ENCODE measurements at places on chromosomes 16 and 17.

DNA sequence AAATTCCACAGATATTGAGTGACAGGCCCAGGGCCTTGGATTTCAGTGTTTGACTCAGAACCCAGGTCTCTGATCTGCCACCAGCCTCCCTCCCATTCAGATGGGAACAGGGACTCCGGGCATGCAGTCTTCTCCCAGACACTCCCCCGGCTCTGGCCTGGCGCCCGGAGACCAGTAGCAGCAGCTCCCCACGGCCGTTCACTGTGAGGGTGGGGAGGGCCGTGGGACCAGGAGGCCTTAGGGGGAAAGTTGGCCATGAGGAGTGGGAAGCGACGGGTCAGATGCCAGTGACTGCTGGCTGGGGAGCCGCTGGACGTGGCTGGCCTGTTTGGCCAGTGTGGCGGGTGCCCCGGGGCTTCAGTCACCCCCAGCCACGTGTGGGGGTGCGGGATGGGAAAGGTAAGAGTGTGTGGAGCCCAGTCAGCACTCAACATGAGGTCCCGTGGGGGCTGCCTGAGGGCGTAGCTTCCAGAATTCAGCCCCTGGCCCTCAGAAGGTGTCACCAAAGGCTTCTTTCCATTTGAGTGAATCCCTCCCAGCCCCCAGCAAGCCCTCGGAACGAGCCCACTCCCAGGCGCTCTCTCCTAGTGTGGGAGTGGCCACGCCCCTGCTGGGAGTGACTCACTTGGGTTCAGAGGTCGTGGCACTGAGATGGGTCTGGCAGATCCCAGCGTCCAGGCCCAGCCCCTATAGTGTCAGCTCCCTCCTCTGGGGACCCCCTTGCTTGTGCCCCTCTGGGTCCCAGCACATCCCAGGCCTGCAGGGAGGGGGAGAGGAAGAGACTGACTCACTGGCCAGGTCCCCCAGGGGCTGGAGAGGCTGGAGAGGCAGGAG, 309.4 kb downstream of the SEC14L1 start:
- no peak for DNase-seq

GRCh38 chr16:66913081-66913480, 5.6 kb downstream of the CDH16 start:
- DNase-seq = no peak

DNA sequence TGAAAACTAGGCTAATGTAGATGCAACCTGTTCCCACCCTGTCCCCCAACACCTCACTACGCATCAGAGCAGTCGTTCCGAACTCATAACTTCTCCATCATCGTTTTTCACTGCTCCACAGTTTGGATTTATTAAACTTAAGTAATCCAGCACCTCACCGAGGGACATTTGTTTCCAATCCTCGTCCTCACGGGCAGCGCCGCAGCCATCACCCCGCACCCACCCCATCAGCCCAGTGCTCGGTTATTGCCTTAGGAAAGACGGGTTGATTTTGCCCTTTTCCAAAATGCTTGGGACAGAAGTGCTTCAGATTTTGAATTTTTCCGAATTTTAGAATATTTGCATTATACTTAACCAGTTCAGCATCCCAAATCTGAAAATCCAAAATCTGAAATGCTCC, 71.0 kb upstream of the DOC2B start:
- no peak for DNase-seq

DNA sequence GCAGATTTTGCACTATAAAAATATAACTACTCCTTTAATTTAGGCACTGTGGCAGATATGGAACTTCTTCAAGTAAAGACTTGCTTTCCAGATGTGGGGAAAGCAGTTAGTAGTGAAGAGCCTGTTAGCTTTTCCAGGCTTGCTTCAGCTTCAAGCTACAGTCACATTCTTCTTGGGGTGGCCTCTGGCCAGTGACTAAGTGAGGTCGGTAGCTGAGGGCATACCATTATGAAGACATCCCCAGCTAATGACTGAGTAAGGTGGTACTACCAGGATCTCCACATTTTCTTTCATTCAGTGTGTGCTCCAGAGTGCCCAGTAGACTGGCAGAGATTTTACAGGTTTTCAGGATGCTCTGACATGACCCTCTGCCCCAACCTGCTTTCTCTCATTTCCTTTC, 167.1 kb upstream of the KIF2B start:
- peak; percentile 39 for DNase-seq

DNA sequence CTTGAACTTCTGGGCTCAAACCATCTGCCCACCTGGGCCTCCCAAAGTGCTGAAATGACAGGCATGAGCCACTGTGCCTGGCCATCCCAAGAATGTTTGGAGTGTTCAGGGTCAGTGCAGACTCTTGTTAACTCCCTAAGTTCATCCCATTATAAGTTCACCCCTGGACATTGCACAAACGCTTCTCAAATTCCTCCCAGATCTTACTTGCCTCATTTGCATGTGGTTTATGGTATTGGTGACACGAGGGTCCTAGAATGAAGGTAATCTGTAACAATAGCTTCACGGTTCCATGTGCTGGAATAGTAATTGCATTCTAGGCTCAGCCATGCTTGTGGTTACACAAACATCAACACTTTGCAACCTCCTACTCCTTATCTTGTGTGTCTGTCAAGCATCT, 5.0 kb upstream of the CCDC42 start:
- DNase-seq = no peak

GRCh38 chr17:27430882-27431491, 25.3 kb upstream of the KSR1 start:
- peak; percentile 34 for DNase-seq

- DNase-seq = no peak
Measured at GRCh38 chr17:1947229-1947742, 77.8 kb downstream of the RTN4RL1 start.

DNA sequence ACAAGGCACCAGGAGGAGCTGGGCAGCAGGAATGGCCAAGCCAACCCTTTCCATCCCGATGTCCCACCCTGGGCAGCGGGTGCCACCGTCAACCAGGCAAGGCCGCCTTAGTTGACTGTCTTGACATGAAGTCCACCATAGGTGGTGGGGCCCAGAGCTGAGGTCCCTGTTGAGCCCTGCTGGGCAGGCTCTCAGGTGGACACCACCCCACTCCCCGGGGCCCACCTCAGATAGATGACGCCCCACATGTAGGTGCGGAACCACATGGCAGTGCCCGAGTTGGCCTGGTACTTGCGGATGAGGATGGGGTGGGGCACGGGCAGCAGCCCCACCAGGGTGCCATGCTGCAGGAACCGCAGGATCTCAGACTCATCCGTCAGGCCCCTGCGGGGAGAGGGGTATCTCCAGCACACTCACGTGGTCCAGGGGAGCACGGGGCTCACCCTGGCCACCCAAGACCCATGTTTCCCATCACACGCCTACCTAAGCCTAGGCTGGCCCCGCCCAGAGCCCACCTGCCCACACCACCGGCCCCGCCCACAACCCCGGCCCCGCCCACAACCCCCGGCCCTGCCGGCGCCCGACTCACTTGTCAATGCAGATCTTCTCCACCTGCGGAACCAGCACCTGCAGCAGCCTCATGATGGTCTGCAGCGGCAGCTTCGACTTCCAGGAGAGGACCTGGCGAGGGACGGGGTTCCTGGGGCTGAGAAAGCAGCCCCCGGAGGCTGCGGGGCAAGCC, 16.2 kb downstream of the OTOP3 start:
- no peak for DNase-seq

DNA sequence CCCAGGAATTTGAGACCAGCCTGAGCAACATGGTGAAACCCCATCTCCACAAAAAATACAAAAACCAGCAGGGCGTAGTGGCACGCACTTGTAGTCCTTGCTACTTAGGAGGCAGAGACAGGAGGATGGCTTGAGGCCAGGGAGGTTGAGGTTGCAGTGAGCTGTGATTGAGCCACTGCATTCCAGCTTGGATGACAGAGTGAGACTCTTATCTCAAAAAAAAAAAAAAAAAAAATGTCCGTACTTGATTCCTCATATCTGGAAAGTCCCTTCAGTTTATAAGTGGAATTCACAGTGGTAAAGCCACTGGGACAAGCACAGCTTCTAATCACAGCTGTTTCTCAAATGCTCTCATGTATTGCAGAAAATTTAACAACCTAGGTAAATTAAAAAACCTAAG, 78.6 kb upstream of the CREBBP start:
- no peak for DNase-seq

GRCh38 chr16:57559072-57559790, 16.8 kb downstream of the ADGRG5 start:
- DNase-seq = no peak

DNA sequence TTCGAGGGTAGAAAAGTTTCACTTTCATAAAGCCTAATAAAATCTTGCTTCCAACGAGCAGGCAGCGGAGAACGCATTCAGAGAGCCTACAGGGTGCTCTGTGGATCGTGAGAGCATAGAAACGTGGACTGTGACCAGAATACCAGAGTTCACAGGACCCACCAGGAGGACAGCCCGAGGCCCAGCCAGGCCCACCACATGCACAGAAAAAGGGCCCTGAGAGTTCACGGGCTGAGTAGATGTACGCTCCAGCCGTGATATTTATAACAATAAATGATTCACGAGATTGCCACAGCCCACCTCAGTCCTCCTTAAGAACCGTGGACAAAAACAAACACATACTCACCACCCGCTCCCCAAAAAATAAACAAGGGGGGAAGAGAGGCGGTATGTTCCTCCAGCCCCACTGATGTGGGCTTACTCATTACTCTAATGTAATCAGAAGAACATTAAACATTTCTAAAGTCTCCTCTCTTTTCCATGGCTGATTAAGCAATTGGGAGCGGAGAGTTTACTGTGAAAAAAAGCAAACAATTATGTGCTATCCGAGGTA, 207.2 kb downstream of the C16orf78 start:
- DNase-seq = no peak

- DNase-seq = no peak
Measured at GRCh38 chr17:38970804-38971203, 3.6 kb upstream of the FBXO47 start.

- DNase-seq = peak; percentile 47
Measured at GRCh38 chr17:48240562-48241130, 133.1 kb downstream of the SNX11 start.

DNA sequence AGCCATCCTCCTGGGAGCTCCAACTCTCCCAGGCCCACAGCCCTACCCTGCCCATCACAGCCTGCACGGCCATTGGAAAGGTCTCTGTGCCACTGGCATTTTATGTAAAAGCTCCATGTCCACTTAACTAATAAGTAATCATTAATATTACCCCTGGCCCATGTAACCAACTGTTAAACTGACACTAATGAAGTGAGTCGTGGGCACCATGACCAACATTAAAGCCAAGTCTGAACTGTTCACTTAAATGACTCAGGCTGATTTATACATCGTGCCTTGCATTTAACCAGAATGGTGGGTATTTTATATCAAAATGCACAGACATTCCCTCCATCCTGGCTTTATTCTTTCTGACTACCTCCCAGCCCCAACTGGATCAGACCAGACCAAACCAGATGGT, 229.3 kb downstream of the SOX9 start:
- peak; percentile 23 for DNase-seq

GRCh38 chr17:72119873-72120641, 763 bp upstream of the SOX9 start:
- DNase-seq = peak; percentile 72

DNA sequence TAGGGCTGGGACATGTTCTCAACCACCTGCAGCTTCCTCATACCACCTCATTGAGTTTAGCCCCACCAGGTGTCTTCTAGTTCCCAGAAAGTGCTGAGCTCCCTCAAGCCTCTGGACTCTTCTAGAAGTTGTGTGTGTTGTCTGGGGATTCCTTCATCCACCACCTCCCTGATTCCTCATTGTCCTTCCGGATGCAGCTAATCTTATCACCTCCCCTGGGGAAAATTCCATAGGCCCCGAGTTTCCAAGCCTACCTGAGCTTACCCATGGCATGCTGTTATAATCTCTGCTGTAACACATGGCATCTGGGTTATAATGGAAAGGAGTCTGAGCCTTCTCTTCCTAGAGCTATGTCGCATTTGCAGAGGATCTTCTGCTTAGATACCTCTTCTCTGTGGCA, 243.5 kb upstream of the SDK2 start:
- no peak for DNase-seq

DNA sequence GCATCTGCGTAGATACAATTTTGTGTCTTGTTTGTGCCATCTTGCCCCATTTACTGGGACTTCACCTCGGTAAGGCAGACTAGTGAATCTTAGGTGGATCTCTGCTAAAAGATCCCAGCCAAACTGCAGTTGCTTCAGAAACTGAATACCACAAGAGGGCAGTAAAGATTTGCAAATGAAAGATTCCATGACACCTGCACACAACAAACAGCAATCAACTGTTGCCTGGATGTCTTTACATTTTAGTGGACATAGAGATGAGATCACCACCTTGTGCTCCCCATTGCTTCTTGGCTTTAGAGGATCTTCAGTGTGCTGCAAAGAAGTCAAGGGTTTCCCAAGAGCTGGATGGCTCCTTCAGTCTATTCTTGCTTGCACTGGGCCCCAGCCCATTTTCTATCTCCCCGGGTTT, 119.2 kb upstream of the CACNG5 start:
- DNase-seq = peak; percentile 39

GRCh38 chr16:72723781-72724180, 324.1 kb downstream of the ZFHX3 start:
- peak; percentile 32 for DNase-seq

DNA sequence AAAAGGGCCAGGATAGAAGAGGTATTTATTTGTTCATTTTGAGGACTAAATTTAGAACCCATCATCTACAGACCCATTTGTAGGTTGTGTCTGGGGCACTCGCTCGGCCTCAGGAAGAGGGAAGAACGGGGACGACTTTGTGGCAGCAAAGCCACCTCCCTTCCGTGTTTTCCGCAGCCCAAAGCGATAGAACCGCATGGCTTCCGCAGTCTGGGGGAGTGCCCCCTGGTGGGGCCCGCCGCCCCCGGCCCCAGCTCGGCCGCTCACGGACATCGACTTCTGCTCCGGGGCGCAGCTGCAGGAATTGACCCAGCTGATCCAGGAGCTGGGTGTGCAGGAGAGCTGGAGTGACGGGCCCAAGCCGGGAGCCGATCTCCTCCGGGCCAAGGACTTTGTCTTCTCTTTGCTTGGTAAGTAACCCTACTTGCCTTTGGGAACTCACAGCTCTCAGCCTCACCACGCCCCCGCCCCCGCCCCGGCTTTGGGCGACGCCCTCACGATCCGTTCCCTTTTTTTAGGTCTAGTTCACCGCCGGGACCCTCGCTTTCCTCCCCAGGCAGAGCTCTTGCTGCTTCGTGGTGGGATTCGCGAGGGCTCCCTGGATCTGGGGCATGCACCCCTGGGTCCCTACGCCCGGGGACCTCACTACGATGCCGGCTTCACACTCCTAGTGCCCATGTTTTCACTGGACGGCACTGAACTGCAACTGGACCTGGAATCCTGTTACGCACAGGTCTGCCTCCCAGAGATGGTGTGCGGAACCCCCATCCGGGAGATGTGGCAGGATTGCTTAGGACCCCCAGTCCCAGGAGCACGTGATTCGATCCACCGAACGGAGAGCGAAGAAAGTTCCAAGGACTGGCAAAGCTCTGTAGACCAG, 681 bp downstream of the TMEM102 start:
- DNase-seq = peak; percentile 35

DNA sequence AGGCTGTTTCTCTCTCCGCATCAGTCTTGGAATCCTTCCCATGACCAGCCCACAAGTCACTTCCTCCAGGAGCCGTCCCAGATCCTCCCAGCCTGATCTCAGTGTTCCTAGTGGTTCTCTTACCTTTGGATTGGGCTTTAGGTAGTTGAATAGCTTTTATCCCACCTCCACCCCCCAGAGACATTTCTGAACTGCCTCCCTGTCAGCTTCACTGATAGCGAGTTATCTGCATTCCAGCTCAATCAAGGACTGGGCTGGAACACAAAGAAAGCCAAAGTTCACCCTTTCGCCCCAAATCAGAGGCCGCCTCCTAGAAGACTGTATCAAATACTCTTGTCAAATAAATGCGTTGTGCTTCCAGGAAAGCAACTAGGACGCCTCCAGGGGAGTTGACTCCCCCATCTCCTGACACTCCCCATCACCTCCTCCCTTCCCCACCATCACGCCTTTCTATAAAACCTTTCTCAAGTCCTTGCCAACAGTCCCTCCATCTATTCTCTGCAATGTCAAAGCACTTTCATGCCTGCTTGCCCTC, 72.7 kb downstream of the TMEM132E start:
- no peak for DNase-seq
